ENCODE measurements at places on chromosomes 16 and 17. TPM values are rescaled to one million over a fixed set of nuclear protein-coding genes. Genes with fewer than 3 reads are reported as not detected.

The NSRP1 gene
- total RNA-seq: 16.2 TPM

The VAMP2 gene
- total RNA-seq: 32.8 TPM

The SOX8 gene
- total RNA-seq: 0.41 TPM

DNA sequence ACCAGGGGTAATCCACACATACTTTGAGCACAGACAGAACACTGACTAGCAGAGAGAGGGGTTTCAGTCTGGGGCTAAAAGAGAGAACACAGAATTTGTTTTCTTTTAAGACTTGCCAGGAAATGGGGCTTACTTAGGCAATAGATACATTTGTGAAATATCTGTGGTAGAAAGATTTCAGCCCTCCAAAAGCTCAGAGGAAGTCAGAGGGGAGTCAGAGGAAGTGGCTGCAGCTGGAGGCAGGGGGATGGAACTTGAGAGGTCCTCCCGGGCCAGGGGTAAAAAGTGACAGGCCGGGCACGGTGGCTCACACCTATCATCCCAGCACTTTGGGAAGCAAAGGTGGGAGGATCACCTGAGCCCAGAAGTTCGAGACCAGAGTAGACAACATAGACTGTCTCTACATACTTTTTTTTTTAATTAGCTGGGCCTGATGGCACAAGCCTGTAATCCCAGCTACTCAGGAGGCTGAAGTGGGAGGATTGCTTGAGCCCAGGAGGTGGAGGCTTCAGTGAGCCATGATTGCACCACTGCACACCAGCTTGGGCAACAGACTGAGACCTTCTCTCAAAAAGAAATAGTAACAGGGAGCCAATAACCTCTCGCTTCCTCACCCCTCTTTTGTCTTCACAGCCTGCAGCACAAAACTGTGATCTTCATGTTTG lies 49.9 kb downstream of the NLRC5 start:
- peak; percentile 33 for DNase-seq
- no peaks in the 10 kb centered on the region for H3K4me1 ChIP-seq
- no peaks in the 10 kb centered on the region for H3K27me3 ChIP-seq
- no peaks in the 10 kb centered on the region for H3K36me3 ChIP-seq

DNA sequence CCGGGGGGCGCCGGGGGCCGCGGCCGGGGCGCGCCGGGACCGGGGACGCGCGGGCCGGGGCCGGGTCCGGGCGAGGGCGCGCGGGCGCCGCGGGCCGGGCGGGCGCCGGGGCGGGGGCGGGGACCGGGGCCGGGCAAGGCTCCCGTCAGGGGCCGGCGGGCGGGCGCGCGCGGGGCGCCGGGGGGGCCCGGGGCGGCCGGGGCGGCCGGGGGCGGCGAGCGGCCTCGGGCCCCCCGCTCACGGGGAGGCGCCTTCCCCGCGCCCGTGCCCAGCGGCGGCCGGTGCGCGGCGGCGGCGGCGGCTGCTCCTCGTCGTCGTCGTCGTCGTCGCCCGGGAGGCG lies 563 bp downstream of the ZCCHC14 start:
- H3K36me3 ChIP-seq: no peaks in the 10 kb centered on the region
- no peaks in the 10 kb centered on the region for H3K27me3 ChIP-seq
- peaks cover 58% of the 10 kb centered on the region for H3K4me1 ChIP-seq
- no peak for DNase-seq
- peak overlapping the region; percentile 78 for H3K27ac ChIP-seq

The MEIOB gene
- total RNA-seq: not detected

GRCh38 chr16:22300427-22301071 lies 3.3 kb downstream of the POLR3E start:
- H3K27ac ChIP-seq: peak overlapping the region; percentile 49
- no peak overlapping the region for H3K4me3 ChIP-seq
- H3K4me1 ChIP-seq: peaks cover 14% of the 10 kb centered on the region
- no peaks in the 10 kb centered on the region for H3K27me3 ChIP-seq

DNA sequence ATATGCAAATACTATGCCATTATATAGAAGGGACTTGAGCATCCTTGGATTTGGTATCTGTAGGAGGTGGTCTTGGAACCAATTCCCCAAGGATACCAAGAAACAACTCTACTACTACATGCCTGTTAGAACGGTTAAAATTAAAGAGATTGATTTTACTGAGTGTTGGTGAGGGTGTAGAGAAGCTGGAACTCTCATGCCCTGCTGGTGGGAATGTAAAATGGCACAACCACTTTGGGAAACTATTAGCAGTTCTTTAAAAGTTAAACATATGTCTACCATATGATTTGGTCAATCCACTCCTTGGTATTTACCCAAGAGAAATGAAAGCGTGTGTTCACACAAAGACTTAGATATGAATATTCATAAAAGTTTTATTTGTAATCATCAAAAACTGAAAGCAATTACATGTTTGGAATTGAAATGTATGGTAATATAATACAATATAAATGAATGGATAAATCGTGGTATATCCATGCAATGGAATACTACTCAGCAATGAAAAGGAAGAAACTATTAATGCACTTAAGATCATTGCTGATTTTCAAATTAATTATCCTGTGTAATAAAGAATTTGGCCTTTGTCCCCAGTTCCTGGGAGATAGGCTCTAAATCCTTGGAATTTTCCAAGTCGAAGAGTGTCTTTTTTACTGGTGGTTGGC lies 7.8 kb downstream of the MFSD6L start:
- no peak overlapping the region for H3K27ac ChIP-seq
- H3K36me3 ChIP-seq: no peaks in the 10 kb centered on the region
- H3K4me1 ChIP-seq: no peaks in the 10 kb centered on the region
- no peaks in the 10 kb centered on the region for H3K27me3 ChIP-seq
- H3K4me3 ChIP-seq: no peak overlapping the region
- no peak for DNase-seq

- no peak overlapping the region for H3K4me3 ChIP-seq
- DNase-seq: no peak
- no peaks in the 10 kb centered on the region for H3K4me1 ChIP-seq
- H3K27ac ChIP-seq: no peak overlapping the region
- peaks cover 57% of the 10 kb centered on the region for H3K27me3 ChIP-seq
- H3K36me3 ChIP-seq: no peaks in the 10 kb centered on the region
Observed at GRCh38 chr17:57714665-57715180, 30.4 kb downstream of the CCDC182 start.

The MEIOC gene
- not detected for total RNA-seq

The VAT1L gene
- 1.3 TPM for total RNA-seq

DNA sequence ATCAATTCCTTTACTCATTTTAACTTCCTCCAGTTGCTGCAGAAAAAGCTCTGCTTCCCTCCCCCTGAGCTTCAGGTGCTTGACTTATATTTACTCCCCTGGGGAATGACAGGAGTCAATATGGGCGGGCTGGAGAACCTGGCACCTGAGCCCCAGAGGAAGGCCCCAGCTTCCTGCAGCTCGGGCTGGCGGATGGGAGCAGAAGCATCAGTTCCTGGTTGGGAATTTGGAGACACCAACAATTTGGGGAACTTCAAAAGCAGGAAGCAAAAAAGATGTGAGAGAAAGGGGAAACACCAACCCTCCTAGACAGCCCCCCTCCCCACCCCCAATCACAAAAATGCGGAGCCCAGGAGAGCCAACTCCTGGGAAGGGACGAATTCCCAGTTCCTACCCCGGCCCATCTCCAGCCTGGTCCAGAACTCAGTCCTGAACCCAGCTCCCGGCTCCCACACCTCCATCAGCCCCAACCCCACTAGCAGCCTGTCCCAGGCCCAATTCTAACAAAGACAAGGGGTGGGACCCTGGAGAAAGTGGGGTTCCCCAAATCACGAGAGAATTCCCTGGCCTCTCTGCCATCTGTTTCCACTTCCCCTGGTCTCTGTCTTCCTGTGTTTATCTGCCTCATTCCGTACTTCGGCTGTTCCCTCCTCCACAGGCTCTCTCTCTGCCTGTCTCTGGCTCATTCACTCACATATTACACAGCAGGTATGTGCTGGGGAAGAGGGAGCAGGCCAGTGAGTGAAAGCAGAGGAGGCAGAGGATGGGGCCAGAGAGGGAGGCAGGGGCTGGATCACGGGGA lies 16.2 kb upstream of the ASGR2 start:
- H3K36me3 ChIP-seq: no peaks in the 10 kb centered on the region
- peaks cover 3% of the 10 kb centered on the region for H3K4me1 ChIP-seq
- no peak overlapping the region for H3K4me3 ChIP-seq
- peaks cover 16% of the 10 kb centered on the region for H3K27me3 ChIP-seq

- no peak overlapping the region for H3K4me3 ChIP-seq
- no peak overlapping the region for H3K27ac ChIP-seq
- no peaks in the 10 kb centered on the region for H3K36me3 ChIP-seq
- no peaks in the 10 kb centered on the region for H3K4me1 ChIP-seq
Observed at GRCh38 chr16:69049603-69050375, 55.7 kb upstream of the HAS3 start.

The HCRT gene
- not detected for total RNA-seq

The ZNF629 gene
- total RNA-seq: 17.9 TPM

GRCh38 chr17:13594762-13595598 lies 6.7 kb downstream of the HS3ST3A1 start:
- H3K36me3 ChIP-seq: no peaks in the 10 kb centered on the region
- H3K27me3 ChIP-seq: peaks cover 37% of the 10 kb centered on the region
- DNase-seq: peak; percentile 73
- no peak overlapping the region for H3K27ac ChIP-seq
- no peak overlapping the region for H3K4me3 ChIP-seq
- no peaks in the 10 kb centered on the region for H3K4me1 ChIP-seq

The TSC2 gene
- 206 TPM for total RNA-seq

DNA sequence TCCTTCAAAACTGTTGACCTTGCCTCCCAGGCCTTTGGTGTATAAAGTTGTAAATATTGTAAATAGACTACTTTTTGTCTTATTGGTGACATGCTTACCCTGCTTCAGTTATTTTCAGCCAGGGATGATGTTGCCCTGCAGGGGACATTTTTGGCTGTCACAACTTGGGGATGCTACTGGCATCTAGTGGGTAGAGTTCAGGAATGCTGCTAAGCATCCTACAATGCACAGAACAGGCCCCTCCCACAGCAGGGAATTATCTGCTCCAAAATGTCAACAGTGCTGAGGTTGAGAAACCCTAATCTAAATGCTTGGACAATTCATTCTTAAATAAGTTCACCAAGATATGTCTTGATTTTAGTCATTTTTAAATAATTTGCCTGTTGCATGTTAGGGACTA lies 459.8 kb downstream of the PMP22 start:
- H3K27me3 ChIP-seq: no peaks in the 10 kb centered on the region
- no peak overlapping the region for H3K4me3 ChIP-seq
- no peak for DNase-seq
- H3K27ac ChIP-seq: no peak overlapping the region
- no peaks in the 10 kb centered on the region for H3K36me3 ChIP-seq

DNA sequence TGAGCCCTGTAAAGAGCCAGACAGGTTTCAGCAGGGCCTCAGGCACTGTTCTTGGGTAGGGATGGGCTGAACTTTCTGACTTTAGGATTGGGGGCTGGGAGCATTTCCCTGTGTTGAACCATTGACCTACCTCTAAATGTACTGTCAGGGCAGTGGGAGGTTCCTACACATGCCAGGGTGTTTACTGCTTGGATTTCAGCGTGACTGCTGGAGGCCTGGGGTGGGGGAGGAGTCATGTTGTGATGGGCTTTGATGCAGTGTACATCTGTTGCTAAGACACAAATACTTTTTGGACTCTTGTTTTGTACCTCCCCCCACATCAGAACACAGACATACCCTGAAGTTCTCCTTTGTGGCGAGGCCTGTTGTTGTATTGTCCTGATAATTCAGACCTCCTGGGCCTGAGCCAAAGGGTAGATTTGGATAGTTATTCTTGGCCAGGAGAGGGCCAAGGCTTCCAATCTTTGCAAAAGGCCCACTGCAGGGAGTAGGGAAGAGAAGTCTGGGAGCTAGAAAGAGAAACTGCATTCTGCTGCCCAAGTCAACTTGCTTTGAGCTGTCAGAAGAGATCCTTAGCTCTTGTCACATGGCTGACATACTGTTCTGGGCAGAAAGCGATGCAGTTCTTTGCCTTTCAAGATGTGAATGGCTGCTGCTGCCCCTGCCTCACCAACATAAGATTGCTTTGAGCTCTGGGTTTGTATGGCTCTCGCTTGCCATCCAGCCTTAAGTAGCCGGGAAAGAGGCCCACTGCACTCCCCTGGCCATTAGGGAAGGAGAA lies 3.7 kb downstream of the NFE2L1 start:
- H3K4me3 ChIP-seq: no peak overlapping the region
- DNase-seq: peak; percentile 50
- H3K36me3 ChIP-seq: no peaks in the 10 kb centered on the region
- peak overlapping the region; percentile 98 for H3K27ac ChIP-seq
